ENCODE measurements at places on chromosomes 1 and 21. TPM values are rescaled to one million over a fixed set of nuclear protein-coding genes. Genes with fewer than 3 reads are reported as not detected.

Gene MCOLN2
- total RNA-seq: 1.8 TPM

Gene OLFML2B
- 25.3 TPM for total RNA-seq

Gene SNX27
- total RNA-seq: 33.4 TPM

Gene PRKACB
- 26.9 TPM for total RNA-seq

Gene CFAP45
- total RNA-seq: 0.59 TPM

GRCh38 chr1:160916666-160917065 lies 31.7 kb upstream of the ITLN1 start:
- DNase-seq: no peak

GRCh38 chr1:17507915-17508314 lies 31.6 kb upstream of the ARHGEF10L start:
- no peak for DNase-seq

GRCh38 chr1:23558140-23558871 lies 995 bp downstream of the ID3 start:
- DNase-seq: peak; percentile 38

GRCh38 chr1:21337928-21338572 lies 47.8 kb upstream of the ECE1 start:
- DNase-seq: peak; percentile 42

GRCh38 chr1:14098294-14098913 lies 398.4 kb downstream of the PRDM2 start:
- no peak for DNase-seq

GRCh38 chr1:28601696-28602095 lies 9.6 kb downstream of the RAB42 start:
- DNase-seq: no peak

DNA sequence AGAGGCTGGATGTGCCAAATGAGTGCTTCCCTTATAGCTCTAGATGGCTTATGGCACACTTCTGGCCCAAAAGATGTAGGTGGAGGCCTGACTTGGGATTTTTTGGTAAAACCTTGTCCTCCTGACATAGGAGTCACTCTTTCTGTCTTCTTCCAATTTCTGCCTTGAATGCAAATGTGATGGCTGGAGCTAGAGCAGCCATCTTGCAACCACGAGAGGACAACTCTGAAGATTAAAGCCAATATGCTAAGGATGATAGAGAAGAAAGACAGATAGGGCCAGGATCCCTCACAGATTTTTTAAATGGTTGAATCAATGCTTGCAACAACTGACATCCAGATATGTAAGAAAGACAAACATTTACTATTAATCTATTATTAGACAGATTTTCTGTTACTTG lies 8.5 kb upstream of the GPR137B start:
- DNase-seq: no peak

GRCh38 chr1:106615473-106615872 lies 441.0 kb upstream of the PRMT6 start:
- DNase-seq: no peak

- DNase-seq: no peak
These were observed 1.2 kb downstream of the LRIG2 start for GRCh38 chr1:113074237-113074636.

- DNase-seq: no peak
These were observed 567.9 kb downstream of the DPYD start for GRCh38 chr1:97352936-97353382.

DNA sequence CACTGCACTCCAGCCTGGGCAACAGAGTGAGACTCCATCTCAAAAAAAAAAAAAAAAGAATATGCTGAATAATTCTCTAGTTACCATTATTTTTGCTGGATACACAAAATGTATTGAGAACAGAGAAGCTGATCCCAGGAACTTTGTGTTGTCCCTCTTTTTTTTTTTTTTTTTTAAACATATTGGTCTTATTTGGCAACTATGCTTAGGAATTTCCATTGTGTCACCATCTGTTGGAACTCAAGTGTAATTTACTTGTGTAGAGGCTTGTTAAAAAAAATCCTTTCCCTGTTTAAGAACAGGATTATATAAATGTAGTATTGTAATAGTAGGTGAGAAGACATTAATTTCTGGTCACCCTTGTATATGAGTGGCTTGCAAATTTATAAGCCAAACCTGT lies 28.6 kb downstream of the CAMSAP2 start:
- no peak for DNase-seq

GRCh38 chr1:110903853-110904500 lies 31.0 kb downstream of the CD53 start:
- DNase-seq: no peak

DNA sequence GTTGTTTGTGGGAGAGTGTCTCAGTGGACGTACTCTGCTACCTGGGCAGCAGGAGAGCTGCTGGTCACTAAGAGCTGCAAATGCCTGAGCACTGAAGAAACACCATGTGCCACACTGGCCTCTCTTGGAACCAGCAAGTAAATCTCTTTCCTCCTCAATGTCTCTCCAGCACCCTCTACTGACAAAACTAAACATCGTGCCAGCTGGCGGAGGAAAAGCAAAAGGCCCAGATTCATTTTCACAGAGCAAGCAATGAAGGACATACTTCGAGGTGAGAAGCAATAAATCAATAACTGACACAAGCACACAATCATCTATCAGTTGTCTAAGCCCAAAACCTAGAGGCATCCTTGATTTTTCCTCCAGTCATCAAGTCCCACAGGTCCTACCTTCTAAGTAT lies 78.1 kb downstream of the RERE start:
- DNase-seq: no peak

- DNase-seq: peak; percentile 31
These were observed 176.6 kb downstream of the VPS13D start for GRCh38 chr1:12406211-12407021.

DNA sequence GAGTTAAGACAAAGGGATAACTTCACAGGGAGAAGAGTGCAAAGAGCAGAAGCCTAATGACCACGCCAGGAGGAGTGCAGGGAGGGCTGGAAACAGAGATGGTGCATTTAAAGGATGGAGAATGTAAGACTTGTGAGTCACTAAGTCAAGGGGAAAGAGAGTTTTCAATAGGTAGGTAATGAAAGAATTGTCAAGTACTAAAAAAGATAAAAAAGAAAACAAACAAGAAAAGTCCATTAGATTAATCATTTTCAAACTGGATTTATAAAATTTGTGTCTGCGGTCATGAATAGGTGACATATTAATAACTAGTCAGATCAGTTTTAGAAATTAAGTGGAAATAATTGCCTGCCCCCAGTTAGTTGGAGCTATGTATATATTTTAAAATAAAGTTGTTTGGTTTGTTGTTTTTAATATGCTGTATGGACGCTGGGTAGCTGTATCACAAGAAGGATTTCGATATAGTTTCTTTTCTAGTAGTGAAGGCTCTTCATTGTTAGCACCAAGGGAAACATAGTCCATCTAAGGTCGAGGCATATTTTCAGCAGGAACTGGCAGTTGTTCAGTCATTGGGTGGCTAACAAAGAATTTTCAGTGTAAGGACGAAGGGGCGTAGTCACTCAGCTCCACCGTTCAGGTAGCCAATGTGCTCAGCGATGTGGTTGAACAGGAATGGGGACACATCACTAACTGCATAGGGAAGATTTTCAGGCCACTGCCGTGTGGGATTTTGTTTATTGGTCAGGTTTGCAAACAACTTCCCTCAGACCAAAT lies 203.0 kb downstream of the TGFB2 start:
- no peak for DNase-seq

DNA sequence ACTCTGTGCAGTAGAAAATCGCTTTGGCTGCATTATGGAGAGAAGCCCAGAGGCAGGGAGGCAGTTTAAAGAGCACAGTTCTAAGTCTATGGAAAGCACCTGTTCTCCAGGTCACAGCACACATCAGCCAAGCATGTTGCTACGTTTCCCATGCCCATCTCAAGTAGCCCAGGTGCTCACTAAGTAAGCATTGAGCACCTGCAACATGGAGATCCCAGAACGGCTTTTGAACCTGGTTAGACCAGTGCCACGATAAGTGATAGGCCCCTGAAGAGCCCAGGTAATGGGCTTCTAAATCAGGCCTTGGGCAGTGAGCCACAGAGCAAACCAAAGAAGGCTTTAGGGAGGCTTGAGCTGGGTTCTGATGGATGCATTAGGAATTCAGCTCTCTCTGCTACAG lies 186.2 kb downstream of the C1orf94 start:
- DNase-seq: no peak

All from skin of body (tissue), 3 donors.